Nucleus accumbens (tissue), 56 donors: ENCODE measurements at places on chromosomes 5 and 9.
A peak's percentile ranks its signal among the peaks of the same experiment; 100 is the strongest.

DNA sequence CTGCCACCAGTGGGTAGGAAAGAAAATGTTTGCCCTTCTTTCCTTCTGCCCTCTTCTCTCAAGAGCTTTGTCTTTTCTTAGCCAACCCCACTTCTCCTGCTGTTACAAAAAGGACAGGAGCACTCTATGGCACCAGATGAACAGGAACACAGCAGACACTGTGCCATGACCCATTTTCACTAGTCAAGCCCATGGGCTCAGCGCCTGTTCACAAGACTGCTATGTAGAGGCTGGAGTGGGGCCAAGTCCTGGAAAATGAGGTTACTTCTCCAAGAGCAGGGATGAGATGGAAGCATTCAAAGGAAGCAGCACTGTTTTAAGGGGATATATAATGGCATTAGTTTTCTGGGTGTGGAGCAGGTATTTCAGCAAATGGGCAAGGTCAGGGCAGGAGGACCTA is 46.8 kb upstream of the GRAMD2B start:
- no peak for DNase-seq

DNA sequence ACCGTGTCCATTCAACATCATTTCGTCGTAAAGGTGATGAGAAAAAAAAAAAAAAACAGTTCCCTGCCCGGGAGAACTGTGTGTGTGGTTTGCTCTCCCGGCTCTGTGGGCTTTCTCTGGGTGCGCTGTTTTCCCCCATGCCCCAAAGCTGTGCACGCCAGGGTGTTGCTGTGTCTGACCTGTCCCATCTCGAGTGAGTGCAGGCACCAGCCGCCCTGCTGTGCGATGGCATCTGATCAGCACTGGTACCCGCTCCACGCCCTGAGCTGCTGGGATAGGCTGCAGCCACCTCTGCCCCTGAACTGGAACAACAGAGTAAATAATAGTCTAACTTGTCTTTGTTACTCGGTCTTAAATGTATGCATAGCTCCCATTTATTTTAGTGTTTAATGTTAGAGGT is 33.3 kb downstream of the CEP72 start:
- no peak for DNase-seq

- no peak for DNase-seq
Observed at GRCh38 chr5:134846641-134846960, 833 bp downstream of the C5orf24 start.

DNA sequence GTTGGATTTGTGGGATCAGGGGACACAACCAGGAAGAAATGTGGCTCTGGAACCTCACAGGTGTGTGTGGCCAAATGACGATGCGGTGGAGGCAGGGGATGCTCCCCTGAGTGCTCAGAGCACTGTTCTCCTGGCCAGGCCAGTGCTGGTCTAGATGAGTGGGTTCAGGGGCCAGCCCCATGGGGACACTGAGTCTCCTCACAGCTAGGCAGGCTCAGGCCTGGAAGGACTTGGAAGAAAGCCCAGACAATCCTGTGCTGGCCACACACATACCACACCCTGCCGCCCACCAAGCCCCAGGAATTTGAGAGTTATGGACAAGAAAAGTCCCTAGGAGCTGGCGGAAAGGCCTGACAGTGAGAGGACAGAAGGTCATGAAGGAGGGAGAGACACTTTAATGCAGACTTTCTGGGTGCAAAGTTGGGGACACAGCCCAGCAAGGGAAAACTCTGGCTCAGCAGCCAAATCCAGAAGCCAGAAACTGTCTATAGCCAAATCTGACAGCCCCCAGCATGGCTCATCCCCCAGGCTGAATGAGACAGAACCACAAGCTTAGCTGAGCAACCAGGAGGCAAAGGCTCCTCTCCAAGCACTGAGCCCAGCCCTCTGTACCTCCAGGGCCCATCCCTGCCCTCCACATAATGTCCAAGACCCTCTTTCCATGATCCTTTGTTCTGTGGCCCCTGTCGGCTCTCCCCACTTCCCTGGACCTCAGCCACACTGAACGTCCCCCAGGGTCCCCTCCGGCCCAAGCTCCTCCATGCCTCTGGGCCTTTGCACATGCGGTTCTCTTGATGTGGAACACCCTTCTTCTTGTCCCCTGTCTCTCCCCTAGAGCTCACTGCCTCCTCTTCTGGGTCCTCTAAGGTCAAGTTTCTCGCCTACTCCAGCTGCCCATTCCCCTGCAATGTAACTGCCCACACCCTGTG is 22.4 kb downstream of the LHX6 start:
- DNase-seq, result no peak

DNA sequence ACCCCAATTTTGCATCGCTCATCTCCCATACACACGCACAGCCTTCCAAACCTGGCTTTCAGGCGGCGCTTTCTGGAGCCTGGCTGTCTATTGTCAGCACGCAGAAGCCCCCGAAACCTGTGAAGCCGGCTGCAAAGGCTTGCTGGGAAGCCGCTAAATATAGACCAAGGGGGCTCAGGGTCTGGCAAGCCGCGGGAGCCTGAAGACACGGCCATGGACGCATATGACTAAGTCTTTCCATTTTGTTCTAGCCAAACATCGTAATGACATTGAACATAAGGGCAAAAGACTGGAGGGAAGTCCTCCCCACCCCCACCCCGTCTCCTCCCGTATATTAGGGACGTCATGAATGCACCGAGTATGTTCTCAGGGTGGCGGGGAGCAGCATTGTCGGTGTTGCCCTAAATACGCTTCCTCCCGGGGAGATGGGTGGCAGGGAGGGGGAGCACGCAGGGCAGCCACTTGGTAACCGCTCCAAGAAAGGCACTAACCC is 1.1 kb downstream of the CTNND2 start:
- DNase-seq, result peak; percentile 40

DNA sequence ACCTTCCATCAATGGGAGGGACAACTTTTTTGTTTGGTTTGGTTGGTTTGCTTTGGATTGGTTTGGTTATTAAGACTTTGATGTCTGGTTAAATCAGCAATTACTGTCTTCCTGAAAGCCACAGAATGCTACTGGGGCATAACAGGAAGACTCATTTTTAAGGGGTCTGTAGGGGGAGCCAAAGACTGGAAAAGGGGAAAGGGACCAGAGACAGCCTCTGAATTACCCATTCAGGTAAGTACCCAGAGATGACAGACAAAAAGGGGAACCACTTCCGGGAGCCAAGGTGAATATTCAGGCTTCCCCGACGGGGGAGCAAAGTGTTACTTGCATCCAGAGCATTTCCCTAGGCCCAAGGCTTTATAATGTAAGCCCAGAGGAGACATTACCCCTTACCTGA is 4.6 kb upstream of the FEM1C start:
- DNase-seq, result no peak

GRCh38 chr5:143226872-143227271 is 176.6 kb downstream of the NR3C1 start:
- DNase-seq, result no peak

DNA sequence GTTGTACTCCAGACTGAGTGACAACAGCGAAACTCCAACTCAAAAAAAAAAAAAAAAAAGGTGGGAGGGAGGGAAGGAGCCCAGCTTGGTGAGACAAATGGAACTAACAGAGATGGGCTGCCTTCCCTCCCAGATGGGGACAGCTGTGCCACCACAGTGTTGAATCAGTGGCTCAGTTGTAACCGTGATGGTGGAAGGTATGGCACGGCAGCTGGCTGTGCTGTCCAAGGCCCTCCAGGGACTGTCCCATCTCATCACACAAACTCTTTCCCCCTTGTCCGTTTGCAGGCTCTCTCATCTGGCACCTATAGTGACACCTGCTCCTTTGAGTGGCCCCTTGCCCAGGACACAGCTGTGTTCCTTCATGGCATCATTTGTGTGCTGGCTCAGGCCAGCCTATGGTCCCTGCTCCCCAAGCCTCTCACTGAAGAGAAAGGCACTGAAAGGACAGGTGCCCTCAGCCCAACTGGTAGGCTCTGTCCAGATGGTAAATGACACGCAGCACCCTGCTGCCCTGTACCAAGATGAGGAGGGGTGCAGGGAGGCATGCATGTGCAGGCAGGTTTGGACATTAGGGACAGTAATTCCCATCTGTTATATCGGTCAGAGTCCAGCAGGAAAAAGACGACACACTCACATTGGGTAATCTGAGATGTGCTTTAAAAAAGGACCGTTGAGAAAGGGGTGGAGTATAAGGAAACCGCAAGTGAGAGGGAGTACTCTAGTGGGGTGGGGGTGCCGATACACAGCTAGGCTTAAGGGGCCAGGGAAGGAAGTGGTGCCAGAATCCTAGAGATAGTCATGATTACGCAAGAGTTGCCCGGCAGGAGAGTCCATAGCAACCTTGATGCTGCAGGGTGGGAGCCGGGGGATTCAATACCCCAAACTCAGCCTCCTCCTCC is 4.3 kb downstream of the SMIM33 start:
- DNase-seq, result no peak

GRCh38 chr5:56496581-56497063 is 263.5 kb upstream of the ANKRD55 start:
- no peak for DNase-seq

- no peak for DNase-seq
Observed at GRCh38 chr5:103598997-103599566, 36.5 kb upstream of the NUDT12 start.

GRCh38 chr9:111662576-111663300 is 1.3 kb downstream of the GNG10 start:
- no peak for DNase-seq

GRCh38 chr5:147532156-147532555 is 22.3 kb upstream of the DPYSL3 start:
- DNase-seq, result no peak

DNA sequence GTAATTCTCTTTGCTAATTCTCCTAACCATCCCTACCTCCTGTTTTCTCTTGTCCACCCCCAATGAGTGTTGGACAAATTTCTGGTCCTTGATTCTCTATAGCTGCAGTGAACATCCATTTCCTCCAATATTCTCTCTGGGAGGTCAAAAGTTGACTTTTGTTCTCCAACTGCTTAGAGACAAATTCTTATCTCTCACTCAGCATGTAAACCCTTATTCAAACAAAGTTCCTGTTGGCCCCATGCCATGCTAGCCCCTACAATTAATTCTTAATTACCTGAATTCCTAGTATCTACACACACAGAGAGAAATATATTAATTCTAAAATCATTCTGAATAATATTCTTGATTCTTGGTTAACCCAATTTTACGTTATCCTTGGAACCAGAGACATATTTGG is 472.9 kb upstream of the ACTBL2 start:
- DNase-seq, result no peak

- no peak for DNase-seq
Observed at GRCh38 chr5:141485321-141486055, 658 bp downstream of the PCDHGC4 start.

GRCh38 chr5:75349663-75350062 is 12.6 kb downstream of the HMGCR start:
- DNase-seq, result no peak
